Activated T-cell treated with anti-CD3 and anti-CD28 coated beads, Interleukin-2, amount 50 U/mL, for 1 hour (primary cell): ENCODE measurements at places on chromosomes 4 and X.

DNA sequence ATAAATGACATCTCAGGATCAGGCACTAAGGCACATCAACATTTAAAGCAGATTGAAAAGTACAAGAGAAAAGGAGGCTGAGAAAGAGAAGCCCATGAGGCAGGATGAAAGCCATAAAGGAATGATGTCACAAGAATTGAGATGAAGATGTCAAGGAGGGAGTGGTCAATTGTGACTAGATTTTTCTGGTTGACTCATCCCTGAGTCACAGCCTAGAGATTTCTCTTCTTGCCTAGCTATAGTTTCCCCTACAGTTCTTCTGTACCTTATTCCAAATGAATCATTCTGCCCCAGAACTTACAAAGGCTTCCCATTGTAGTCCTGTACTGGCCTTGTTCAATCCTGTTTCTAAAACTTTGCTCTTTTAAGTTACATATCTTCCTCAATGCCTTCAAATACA lies 3.4 kb upstream of the USP53 start:
- DNase-seq = no peak

DNA sequence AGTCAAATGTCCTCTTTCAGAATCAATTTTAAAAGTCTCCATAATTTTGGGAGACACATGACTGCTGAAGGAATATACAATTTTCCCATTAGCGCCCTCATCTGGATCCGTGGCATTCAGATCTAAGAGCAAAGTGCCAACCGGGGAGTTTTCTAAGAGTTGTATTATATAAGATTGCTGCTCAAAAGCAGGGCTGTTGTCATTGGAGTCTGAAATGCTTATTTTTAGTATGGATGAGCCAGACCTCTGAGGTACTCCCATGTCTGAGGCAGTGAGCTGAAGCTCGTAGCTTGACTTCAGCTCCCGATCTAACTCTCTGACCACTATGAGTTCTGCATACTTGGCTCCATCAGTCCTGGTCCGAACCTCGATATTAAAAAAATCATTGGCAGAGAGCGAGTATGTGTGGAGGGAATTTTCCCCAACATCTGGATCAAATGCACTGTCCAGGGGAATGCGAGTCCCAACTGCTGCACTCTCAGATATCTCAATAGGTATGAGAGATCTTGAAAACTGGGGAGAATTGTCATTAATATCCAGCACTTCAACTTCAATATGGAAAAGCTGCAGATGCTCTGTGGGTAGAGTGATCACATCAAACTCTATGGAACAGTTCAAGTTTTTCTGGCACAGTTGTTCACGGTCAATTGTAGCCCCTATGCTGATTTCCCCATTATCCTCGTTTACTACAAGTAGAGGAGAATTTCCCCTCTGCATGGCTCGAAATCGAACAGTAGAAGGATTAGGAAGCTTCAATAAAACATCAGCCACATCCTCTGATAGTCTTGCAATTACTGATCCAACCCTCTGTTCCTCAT lies 917 bp downstream of the PCDH18 start:
- no peak for DNase-seq

DNA sequence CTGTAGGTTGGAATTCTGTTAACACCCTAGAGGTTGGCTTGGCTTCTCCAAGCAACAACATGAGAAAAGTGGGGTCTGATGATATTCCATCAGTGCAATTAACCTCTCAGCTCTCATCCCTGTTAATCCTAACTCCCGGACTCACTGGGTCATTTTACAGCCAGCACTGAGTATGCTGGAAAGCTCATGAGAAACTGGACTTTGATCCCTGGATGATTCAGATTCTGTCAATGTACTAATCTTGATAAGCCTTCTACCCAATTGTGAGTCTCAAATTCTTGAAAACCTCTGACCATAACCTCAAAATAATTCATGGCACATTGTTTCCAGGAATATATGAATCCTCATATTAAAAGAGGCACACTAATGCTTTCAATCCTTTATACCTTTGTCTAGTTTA lies 244.3 kb upstream of the DCAF8L1 start:
- no peak for DNase-seq

DNA sequence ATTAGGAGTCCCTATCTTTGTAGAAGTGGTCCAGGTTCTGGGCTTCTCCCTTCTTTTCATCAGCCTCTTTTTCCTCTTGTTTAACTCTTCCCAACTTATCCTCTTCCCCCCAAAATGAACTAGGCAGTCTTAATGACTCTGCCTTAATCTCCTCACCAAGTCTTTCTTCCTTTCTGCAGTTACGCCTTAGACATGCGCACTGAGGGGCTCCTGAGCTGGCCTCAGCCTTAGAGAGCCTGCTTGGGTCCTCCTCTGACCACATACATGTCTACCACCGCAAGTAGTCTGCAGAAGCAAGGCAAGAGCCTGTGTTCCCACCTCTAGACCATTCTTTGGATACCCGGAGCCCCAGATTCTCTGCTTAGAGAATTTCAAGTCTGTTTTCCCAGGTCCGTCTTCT lies 199.9 kb downstream of the MGST2 start:
- DNase-seq = no peak

DNA sequence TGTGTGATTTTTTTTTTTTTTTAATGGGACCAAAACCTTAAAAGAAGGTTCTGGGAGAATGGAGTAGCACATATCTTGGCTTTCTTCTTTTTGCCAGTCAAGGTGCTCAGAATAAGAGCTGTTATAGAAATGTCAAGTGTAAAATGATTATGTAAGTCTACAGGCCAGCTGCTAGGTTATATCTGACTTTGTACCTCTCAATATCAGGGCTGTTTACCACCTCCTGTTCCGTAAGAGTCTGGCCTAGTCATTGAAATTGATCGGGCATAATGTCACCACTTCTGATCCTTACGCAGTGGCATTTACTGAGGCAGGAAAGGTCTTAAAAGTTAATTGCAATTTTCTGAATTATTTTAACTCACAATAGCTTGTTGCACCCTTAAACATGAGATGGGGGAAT lies 41.1 kb downstream of the LIMCH1 start:
- DNase-seq = no peak

DNA sequence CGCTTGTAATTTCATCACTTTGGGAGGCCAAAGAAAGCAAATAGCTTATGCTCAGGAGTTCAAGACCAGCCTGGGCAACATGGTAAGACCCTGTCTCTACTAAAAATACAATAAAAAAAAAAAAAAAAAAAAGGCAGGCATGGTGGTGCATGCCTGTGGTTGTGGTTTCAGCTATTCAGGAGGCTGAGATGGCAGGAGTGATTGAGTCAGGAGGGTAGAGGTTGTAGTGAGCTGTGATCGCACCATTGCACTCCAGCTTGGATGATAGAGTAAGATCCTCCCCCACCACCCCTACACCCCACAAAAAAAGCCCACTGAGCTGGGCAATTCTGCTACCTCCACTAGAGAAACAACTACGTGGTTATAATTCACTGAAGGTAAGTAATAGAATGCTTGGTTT lies 118.8 kb upstream of the PCDH18 start:
- no peak for DNase-seq

DNA sequence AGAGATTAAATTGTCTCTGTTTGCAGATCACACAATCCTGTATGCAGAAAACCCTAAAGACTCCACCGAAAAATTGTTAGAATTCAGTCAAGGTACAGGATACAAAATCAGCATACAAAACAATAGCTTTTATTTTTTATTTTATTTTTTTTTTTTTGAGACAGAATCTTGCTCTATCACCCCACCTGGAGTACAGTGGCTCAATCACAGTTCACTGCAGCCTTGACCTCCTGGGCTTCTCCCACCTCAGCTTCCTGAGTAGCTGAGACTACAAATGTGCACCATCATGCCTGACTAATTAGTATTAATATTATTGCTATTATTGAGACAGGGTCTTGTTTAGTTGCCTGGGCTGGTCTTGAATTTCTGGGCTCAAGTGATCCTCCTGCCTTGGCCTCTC lies 8.9 kb upstream of the PLXNB3 start:
- no peak for DNase-seq

GRCh38 chrX:118973389-118974087 lies 880 bp upstream of the LONRF3 start:
- peak; percentile 20 for DNase-seq

GRCh38 chrX:499870-500364 lies 113.2 kb upstream of the PPP2R3B start:
- no peak for DNase-seq

- DNase-seq = no peak
These were observed 978.1 kb downstream of the C4orf33 start for GRCh38 chr4:130074096-130074495.

GRCh38 chr4:72895408-72895807 lies 174.1 kb downstream of the COX18 start:
- no peak for DNase-seq

DNA sequence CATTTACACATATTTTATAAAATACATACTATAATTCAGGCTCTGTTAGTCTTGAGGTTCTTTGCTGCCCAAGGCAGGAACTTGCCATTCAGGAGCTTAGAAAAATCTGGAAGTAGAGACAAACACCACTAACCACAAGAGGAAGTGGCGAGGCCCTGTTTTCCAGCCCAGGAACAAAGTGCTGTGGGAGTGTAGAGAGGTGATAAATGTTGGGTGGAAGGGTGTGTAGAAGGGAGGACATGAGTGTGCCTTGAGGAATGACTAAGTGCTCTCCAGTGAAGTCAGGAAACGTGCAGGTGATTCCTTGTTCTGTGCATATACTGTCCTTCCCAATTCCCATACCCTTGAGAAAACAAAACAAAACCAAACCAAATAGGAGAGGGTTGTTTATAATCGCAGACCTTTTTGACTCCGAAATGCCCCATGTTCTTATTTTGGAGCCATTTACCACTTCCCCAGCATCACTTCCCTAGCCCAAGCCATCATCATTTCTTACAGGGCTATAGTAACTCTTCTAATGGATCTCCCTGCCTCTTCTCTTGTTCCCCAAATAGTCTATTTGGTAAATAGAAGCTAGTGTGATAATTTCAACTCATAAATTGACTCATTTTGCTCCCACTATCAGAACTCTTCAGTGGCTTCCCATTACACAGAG lies 83.2 kb downstream of the GPAT3 start:
- DNase-seq = no peak

GRCh38 chr4:182604161-182604622 lies 313.0 kb downstream of the DCTD start:
- no peak for DNase-seq

DNA sequence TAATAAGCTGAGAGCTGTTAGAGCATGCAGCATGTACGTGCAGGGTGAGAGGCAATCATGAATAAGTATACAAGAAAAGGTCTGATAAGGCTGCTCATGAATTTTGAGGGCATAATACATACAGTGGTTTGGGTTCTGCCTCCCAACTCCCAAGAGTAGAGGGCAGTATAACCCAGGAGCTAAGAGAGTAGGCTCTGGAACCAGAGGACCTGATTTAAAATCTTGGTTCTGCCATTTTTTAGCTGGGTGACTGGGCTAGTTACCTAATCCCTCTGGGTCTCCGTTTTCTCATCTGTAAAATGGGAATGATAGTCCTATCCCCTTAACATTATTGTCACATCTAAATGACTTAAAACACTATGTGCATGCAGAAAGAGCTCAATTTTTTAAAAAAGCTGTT lies 85.3 kb downstream of the LNX1 start:
- no peak for DNase-seq

- no peak for DNase-seq
These were observed 84.8 kb upstream of the BMP2K start for GRCh38 chr4:78691334-78691754.

DNA sequence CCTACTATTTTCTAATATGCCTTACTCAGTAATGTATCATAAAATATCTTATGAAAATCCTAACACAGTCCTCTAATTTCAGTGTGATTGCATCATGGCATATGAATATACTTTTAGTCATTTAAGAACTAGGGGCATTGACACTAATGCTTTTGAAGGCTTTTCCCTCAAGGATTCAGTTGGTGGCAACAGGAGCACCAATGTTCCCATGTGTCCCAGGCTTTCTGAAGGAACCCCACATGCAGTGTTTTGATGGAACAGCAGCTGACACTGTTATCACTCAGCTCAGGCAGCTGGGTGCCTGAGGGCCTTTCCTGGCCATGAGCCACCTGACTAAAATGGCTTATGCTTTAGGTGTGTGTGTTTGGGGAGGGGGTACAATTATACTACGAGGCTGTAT lies 348.3 kb downstream of the ARHGAP24 start:
- DNase-seq = no peak

DNA sequence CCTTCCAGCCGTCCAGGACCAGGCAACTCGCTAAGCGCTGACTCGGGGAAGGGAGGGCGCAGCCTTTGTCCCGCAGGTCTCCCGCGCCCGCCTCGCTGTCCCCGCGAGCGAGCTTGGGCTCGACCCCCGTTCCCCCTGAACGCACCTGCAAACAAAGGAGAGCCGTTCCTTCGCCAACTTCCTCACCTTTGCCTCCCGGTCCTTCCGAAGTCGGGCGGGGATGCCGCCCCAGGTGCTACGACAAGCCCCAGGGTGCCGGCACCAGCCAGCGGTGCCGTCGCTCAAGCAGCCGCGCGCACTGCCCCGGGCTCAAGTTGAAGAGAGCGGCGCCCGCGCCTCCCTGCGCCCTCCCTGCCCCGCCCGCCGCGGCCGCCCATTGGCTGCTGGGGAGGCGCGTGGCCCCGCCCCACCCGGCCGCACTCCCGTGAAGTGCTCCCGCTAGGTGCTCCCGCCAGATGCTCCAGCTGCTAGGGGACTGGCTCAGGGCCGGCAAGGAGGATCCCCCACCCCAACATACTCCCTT lies 107.1 kb downstream of the NSUN7 start:
- DNase-seq = peak; percentile 47

GRCh38 chr4:137238456-137239162 lies 293.7 kb downstream of the PCDH18 start:
- DNase-seq = no peak

DNA sequence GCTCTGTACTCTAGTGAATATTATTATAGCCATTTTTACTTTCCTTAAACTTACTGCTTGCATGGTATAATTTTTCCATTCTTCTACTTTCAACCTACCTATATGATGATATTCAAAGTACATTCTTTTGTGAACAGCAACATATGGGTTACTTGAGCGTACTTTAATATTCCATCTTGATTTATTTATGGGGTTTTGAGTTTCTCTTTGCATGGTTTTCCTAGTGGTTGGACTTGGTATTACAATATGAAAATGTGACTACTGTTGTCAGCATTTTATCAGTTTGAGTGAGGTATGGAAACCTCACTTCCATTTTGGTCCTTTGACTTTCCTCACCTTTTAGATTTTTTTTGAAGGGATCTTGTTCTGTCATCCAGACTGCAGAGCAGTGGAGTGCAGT lies 35.9 kb downstream of the ADGRG4 start:
- no peak for DNase-seq

GRCh38 chr4:120055162-120055561 lies 11.5 kb downstream of the MAD2L1 start:
- DNase-seq = no peak

GRCh38 chr4:122503214-122503613 lies 46.7 kb upstream of the IL2 start:
- no peak for DNase-seq
